ENCODE measurements at places on chromosomes 11 and 22.

DNA sequence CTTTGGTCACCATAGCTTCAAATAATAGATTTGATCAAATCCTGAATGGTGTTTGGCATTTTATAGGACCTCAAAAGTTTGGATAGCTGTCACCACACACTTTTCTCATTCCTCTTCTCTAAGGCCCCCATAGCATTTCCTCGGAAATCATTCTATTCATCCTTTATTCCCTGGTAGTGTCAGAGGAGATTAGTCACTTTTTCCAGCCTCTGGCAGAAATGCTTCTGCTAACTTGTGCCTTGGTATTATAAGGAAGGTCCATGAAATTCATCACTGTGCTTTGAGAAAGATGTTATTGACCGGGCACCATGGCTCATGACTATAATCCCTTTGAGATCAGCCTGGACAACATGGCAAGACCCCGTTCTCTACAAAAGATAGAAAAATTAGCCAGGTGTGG lies 19.7 kb upstream of the NUP160 start:
- DNase-seq, result no peak

DNA sequence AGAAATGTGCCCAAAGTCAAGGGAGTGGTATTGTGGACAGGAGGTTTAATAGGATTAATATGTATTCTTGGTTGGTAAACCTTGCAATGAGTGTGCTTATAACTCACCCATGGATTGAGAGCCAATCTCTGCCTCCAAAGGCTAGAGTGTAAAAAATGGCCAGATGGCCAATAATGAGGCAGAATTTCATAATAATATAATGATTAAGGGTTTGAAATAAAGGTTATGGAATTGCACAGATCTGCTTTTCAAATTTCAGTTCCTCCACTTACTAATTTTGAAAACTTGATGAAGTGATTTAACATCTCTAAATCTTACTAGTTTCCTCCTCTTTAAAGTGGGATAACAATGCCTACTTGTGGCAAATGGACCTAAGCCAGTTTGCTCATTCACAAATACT lies 94.8 kb downstream of the BDNF start:
- DNase-seq, result no peak

DNA sequence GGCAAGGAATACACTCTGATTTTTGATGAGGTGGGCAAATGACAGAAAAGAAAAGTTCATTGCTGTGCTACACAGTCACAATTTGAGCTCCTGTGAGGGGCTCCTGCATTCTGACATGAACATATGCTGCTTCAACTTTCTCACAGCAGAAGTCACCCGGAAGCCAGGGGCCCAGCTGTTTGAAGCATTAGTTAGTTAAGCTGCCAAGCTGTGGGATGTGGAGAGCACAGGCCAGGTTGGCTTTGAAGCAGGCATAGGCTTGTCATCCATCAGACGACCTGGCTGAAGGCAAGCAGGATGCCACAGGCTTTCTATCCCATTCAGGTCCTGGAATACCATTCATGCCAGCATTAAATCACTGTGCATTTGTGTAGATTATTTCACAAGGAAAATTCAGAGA lies 63.1 kb downstream of the MTNR1B start:
- DNase-seq, result no peak

- DNase-seq, result no peak
Observed at GRCh38 chr11:112748713-112749543, 212.3 kb upstream of the NCAM1 start.

GRCh38 chr22:39851606-39852315 lies 41.8 kb downstream of the ENTHD1 start:
- no peak for DNase-seq

DNA sequence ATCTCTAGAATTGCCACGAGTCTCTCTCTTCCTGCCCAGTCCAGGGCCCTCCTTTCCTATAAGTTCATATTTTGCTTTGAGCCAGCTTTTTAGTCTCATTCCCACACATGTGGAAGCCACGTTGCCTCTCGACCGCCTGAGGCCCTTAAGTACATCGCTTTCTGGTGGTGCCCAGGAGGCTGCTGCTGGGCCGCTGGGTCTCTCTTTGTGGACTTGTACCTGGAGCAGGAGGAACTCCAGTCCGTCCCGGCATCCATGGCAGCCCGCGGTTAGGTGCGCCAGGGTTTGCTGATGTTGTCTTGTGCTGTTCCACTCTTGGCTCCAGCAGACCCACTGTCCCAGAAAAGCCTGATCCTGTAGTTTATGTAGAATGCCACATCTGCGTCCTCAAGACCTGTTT lies 41.0 kb downstream of the NAT10 start:
- DNase-seq, result no peak
